Inflammatory macrophage treated with lipopolysaccharide for 4 hours (primary cell): ENCODE measurements at places on chromosomes 4 and X.
A peak's percentile ranks its signal among the peaks of the same experiment; 100 is the strongest.

DNA sequence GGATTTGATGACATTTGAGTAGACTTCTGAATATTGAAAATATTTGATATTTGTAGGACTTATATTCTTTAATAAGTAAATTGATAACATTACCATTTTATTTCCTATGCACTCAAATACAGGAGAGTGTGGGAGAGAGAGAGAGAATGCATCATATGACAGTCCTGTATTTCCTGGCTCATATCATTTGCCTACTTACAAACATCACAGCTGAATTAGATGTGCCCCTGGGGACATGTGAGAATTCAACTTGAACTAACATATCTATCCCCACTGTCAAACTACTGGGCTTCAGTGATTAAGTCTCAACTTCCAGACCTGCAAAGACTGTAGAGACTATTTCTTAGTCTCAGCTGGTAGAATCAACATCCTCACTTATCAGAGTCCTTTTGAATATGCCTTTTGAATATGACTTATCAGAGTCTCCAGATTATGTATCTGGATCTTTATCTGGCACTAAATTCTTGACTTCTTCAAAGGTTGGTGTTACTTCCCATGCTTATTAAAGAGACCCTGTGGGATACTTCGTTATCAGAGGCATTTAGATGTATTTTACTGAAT lies 75.5 kb downstream of the PABPC4L start:
- no peak for DNase-seq

GRCh38 chr4:844752-845232 lies 18.9 kb upstream of the CPLX1 start:
- no peak for DNase-seq

DNA sequence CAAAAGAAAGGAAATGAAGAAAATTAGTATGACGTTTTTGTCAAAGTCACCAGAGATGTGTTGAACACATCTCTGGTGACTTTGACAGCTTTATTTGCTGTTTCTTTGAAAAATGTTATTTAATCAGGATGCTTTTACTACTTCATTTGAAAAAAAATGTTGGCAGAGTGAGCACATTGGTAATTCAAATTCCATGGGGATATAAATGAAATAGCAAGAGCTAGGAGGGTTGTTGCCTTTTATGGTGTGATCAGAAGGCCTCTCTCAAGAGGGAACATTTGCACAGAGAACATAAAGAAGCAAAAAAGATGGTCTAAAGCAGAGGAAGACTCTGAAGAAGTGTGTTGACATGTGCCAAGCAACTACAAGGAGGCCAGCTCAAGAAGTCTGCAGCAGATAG lies 46.6 kb upstream of the CXCL8 start:
- DNase-seq, result no peak

DNA sequence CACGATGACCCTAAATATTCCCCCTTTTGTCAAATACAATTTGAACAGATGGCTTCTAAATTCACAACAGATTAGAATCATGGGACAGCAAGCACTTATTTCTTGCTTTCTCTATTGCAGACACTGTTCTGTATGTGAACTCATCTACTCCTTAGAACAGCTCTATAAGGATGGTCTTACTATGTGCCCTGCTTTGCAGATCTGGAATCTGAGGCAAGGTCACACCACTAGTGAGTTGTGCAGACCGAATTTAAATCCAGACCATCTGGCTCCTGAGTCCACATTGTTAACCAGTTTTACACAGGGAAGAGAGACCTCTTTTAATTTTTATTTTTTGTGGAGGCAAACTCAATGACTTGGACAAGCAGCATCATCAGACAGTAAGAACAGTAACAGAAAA lies 50.2 kb downstream of the GPRIN3 start:
- DNase-seq, result no peak

DNA sequence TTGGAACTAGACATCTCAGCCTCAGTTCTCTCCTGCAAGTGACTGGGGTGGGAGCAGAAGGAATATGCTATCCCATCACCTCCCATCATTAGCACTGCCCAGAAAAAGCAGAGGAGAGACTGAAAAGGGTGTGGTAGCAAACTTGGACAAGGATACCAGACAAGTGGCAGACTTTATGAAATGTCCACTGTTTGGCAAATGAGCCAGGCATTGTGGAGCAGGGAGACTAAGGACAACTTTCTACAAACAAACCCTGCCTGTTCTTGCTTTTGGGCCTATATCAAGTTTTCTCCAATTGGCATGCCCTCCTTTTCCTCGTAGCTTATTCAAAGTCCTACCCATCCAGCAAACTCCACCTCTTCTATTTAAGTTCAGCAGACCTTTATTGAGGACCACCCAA lies 41.6 kb downstream of the ZCCHC12 start:
- DNase-seq, result no peak

DNA sequence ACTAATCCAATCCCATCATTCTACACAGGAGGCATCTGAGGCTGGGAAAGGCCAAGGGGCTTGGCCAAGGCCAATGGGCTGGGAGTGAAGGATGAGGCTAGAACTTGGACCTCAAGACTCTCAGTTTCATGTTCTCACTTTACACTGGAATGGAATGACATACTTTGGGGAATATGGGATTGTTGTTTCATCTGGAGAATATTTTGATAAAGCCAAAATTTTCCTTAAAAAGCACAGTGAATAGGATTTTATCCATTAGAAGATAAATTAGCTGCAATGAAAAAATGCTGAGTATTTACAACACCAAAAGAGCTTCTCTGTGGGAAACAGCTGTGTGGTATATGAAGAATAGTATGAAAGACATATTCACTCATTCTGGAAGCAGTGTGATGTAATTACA lies 29.3 kb downstream of the SMIM20 start:
- no peak for DNase-seq

DNA sequence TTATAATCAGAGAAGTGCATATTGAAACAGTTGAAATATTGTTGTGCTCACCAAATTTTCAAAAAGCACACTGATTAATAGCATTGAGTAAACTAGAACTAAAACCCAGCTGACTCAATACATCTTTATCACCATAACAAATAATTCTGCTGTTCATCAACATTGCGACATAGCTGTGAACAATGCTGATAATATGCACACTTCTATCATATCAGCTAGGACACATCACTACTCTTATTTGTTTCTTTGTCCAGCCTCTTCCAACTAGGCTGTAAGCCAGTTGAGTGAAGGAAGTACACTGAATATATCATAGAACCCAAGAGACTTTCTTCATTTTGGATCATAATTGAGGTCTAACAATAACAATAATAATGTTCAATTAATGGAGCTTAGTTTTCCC lies 349.7 kb downstream of the IQCM start:
- DNase-seq, result no peak

- no peak for DNase-seq
Measured at GRCh38 chr4:2276581-2277325, 14.8 kb upstream of the MXD4 start.

DNA sequence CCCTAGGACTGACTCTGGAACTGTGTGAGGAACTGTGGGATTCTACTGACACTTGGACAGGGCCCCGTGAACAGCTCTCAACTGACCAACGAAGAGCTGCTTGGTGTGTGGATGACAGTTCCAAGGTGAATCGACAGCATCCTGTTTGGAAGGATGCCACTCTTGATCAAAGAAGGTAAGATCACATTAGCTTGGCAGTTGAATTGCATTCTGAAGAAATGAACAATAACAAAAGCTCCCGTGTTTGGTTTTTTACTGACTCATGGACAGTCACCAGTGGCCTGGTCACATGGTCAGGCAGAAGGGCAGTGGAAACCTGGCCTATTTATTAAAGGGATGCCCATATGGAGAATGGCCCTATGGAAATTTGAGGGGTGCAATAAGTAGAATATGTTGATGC lies 33.1 kb upstream of the GPR34 start:
- DNase-seq, result no peak

DNA sequence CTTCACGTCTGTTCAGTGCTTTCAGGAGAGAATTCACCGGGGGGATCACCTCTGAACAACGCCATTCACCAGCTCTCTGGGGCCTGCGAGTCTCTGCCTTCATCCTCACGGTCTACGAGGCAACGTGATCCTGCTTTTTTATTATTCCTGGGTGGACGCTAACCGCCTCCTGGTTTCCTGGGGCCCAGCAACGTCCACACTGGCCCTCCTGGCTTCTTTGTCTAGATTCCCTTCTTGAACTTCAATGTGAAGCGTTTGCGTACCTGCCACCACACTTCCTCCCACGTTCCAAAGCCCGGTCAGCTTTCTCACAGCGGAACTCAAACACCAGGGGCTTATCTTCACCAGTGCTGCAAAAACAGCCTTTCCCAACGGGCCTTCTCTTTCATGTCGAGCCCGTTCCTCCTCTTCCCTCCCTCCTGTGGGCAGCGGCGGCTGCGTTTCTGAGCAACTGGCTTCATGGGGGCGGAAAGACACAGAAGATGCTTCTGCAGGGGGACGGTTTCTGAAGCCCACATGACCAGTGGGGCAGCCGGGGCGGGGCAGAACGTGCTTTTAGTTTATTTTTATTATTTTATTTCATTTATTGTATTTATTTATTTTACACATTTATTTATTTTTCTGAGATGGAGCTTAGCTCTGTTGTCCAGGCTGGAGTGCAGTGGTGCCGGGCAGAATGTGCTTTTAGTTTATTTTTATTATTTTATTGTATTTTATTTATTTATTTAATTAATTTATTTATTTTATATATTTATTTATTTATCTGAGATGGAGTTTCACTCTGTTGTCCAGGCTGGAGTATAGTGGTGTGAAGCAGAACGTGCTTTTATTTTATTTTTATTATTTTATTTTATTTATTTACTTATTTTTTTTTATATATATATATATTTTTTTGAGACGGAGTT lies 64.6 kb downstream of the CRLF2 start:
- no peak for DNase-seq

DNA sequence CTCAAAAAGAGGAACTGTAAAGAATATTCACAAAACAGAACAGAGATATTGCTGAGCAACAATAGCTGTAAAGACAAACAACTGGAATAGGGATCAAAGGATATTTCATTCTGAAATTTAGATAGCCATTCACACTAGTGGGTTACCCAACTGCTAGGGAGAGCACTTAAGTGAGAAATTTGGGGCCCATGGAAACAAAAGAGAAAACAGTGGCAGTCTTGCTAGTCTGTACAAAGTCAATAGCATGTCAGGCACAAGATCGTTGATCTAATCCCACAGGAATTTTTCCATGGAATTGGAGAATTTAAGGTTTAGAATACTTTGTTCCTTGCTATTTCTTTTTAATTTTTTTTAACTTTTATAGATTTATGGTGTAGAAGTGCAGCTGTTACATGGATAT lies 467.0 kb downstream of the PCDH18 start:
- DNase-seq, result no peak

DNA sequence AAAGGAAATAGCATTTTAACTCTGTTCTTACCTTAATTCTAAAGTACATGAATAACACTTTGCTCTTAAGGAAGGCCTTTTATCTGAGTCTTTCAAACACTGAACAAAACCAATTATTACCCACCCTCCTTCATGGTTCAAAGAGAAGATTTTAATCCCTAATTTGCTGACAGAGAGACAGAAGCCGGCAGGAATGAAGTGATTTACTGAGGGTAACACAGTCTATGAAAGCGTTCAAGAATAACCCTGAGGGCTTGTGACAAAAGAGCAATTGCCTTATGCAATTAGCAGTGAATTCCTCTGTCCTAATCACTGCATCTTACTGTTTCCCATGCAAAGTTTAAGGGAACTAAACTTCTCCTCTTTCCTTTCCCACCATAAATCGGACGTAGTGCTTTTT lies 144.1 kb downstream of the PACRGL start:
- DNase-seq, result no peak

- peak; percentile 35 for DNase-seq
Measured at GRCh38 chrX:40148385-40149285, 50.9 kb upstream of the BCOR start.

GRCh38 chr4:26151615-26152014 lies 169.2 kb upstream of the RBPJ start:
- DNase-seq, result no peak

- peak; percentile 4 for DNase-seq
Measured at GRCh38 chr4:111847296-111848008, 297.8 kb upstream of the FAM241A start.

- no peak for DNase-seq
Measured at GRCh38 chr4:163087805-163088204, 78.9 kb downstream of the NAF1 start.

DNA sequence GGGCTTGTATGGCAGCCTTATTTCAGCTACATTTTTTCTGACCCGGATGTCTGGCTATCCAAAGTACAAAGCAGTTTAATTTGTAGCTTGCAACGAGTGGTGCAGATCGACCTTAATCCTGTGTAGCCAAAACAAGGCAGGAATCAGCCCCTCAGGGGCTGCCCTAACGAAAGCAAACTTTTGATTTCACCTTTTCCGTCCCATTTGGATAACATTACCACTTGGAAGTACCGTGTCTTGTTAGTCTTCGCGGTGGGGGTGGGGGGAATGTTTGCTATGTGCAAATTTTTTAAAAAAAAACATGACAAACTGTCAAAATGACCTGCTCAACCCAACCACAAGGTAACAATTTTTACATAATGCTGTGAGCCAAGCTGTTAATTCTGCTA lies 766 bp upstream of the DNAJB14 start:
- DNase-seq, result no peak

- no peak for DNase-seq
Measured at GRCh38 chr4:22471419-22471818, 44.4 kb downstream of the ADGRA3 start.

- no peak for DNase-seq
Measured at GRCh38 chrX:53239474-53239873, 14.5 kb upstream of the KDM5C start.

DNA sequence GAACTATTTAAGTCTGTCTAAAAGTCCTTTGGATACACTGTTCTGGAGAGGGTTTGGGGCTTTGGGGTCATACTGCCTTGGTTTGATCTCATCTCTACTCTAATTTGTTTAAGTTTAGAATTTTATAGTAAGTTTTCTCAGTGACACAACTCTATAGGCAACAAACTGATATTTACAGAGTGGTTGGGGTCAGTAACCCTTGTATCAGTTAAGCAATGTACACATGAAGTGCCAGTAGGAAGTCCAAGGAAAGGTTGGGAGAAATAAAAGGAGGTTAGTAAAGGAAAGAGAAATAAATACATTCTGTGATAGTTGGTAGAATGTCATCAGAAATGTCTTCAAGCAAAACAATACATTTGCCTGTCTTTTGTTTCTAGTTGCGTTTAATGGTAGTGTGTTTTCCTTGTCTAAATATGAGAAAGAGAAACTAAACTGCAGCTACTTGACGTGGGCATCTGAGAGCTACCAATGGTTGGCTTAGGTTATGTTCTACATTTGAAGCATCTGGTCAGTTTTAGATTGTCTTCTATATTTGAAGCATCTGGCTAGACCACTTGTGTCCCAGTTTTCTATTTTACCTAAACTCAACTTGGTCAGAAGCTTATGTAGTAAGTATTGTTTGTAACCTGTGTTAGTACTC lies 6.9 kb downstream of the ATP7A start:
- DNase-seq, result peak; percentile 33

GRCh38 chr4:77913348-77913747 lies 50.7 kb downstream of the MRPL1 start:
- DNase-seq, result peak; percentile 53

- peak; percentile 73 for DNase-seq
Measured at GRCh38 chr4:183621875-183622274, 37.1 kb downstream of the RWDD4 start.

DNA sequence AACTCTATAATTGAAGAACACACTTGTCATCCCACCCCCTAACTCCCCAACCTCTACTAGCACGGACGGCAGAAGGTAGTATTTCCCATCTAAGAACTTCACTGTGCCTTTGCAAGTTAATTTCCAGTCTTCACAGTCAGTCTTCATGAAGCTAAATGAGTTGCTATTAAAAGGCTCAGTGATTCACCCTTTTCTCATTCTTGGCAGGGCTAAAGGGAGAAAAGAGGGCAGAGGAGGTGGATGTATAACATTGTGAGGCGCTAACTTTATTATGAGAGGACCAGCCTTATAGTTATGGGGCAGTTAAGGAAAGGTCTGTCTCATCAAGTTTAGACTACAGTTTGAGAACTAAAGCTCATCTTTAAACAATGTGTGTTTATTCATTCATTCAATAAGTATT lies 161.0 kb upstream of the S100G start:
- no peak for DNase-seq
